ENCODE measurements at places on chromosomes 4 and X. TPM values are rescaled to one million over a fixed set of nuclear protein-coding genes. Genes with fewer than 3 reads are reported as not detected.

DNA sequence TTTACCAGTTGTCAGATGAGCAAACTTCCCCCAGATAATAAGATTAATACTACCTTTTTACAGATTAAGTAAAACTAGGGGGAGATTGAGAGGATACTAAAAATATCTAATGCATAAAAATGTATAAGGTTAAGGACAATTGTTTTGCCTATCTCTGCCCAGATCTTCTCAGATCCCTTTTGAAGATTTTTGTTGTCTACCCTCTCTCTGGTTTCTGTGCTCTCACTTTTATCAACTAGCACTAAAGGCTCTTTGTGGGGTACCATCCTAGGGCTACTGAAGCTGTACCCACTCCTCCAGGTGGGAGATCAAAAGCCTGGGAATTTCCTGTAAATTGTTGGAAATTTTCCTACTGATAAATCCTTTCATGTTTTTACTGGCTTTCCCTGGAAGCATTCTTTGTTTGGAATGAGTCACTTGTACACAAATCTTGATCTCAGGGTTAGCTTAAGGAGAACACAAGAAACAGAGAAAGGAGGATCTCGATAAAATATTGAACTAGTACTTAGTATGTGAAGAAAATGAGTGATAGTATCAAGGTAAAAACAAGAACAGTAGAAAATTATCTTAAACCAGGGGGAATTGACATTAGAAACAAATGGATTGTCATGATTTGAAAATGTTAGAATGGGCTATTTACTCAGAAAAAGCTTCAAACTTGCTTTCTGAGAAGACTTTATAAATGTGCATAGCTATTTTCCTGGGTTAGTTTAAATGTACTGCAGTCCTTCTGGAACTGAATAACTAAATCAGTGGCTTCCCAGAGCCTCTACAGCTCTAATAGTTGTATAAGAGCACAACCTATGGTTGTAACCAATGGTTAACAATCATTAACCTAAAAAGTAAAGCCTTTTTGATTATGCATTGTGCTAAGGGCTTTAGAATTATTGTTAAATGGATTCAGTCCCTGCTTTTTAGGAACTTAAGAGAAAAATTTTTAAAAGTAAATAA, 679.9 kb upstream of the MAGEB2 start:
- no peaks in the 10 kb centered on the region for H3K36me3 ChIP-seq
- no peak overlapping the region for H3K4me3 ChIP-seq
- H3K4me1 ChIP-seq, result no peaks in the 10 kb centered on the region
- no peak for DNase-seq

DNA sequence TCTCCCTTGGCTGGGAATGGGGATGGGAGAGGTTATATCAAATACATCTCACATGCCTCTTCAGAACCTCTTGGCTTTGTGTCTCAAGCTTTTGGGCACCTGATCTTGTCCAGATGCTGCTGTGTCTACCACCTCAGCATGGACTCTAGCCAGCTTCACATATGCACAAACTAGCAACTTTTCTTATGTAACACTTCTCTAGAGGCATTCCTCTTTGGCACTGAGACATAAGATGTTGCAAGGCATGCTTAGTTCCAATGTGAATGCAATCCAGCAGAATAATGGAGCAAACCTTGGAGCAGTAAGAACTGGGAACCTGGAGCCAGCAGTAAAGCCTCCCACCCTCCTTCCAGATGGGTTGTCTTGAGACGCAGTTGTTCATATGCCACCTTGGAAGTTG, 113.4 kb upstream of the TMEM47 start:
- no peaks in the 10 kb centered on the region for H3K36me3 ChIP-seq
- H3K4me1 ChIP-seq, result no peaks in the 10 kb centered on the region
- no peak overlapping the region for H3K4me3 ChIP-seq
- no peaks in the 10 kb centered on the region for H3K27me3 ChIP-seq

Gene MYL5
- 12.0 TPM for total RNA-seq

Gene TEC
- 3.4 TPM for total RNA-seq

DNA sequence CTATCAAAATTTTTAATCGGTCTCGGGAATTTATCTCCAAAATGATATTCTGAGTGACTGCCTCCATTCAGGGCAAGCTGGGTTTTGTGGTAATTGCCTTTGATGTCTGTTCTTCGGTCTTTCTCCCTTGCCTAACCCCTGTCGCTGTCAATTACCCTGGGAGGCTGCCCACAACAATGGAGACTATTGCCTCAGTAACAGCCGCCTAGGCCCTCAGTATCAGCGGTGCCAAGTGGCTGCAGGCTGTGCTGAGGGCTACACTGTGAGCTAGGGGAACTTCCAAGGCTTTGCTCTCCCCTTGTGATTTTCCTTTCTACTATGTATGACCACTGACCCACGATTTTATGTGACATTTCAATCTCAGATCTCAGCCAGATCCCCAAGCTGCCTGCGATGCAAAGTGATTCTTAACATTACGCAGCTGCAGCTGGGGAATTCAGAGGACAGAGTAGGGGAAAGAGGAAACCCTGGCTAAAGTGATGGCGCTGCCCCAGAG, 36.3 kb upstream of the REST start:
- peaks cover 7% of the 10 kb centered on the region for H3K4me1 ChIP-seq
- no peak for DNase-seq
- no peaks in the 10 kb centered on the region for H3K36me3 ChIP-seq
- H3K27me3 ChIP-seq, result no peaks in the 10 kb centered on the region

DNA sequence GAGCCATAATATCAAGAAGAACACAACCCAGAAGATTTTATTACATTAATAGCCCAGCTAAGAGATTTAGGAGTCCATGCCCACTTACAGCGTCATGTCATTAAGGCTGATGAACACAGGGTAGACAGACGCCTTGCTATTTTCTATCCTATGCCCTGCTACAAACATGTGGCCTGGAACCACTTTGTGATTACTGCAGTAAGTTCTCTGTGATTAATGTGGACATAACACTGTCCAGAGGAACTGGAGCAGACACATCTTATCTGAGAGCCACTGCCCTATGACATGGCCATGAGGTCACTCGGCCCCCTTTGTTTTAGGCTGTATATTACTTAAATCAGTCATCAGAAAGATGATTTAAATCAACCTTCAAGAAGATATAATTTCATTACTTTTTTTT, 211.7 kb downstream of the MAML3 start:
- H3K27ac ChIP-seq, result no peak overlapping the region
- H3K36me3 ChIP-seq, result no peaks in the 10 kb centered on the region
- H3K4me1 ChIP-seq, result peaks cover 5% of the 10 kb centered on the region
- no peak for DNase-seq
- H3K4me3 ChIP-seq, result no peak overlapping the region
